ENCODE measurements at places on chromosomes 2 and 18.

DNA sequence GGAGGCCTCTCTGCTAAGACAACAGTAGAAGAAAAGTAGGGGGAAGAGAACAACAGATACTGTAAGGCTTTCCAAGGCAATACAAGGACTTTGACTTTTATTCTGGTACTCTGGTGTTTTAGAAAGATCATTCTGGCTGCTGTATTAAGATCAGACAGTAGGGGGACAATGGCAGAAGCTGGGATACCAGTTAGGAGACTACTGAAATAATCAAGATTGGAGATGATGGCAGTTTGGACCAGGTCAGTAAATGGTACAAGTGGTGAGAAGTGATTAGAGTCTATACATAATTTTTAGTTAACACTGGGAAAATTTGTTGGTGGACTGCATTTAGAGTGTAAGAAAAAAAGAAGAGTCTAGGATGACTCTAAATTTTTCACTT lies 139.7 kb downstream of the ROCK1 start:
- no peak for DNase-seq

- no peak for DNase-seq
Observed at GRCh38 chr2:55277310-55277709, 8.3 kb upstream of the MTIF2 start.

DNA sequence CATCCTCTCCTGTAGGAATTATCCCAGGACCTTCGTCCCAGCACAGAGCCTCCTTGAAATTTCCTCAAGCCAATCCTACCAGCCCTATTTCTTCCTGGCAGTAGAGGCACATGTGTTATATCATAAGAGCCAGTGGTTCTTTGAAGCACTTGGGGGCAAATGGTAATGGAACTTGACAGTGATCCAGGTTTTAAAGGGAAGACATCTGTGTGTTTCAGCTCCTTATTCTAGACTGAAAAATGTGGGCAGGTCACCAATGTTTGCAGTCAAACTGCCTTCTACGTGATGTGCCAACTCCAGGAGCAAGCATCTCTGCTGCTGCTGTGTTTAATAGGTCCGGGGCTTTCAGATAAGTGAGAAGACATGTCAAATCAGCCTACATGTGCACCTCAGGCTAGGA lies 157.1 kb downstream of the GALNT14 start:
- DNase-seq: no peak

DNA sequence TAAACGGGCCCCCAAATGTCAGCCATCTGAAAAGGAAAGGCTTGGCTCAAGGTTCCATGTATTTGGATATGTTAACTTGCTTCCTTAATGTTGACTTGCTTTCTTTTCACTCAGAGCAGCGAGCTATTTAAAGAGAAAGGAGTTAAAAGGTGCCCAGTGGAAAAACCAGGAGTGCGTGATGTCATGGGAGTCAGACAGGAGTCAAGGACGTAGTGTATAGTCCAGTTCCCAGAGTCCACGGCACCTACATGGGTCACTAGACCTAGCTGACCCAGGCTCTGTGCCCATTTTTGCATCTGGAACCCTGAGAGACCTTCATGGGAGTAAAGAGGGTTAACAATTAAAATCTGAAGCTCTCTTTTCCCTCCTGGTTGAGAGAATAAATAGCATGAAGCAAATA lies 19.8 kb downstream of the SLC3A1 start:
- no peak for DNase-seq

- no peak for DNase-seq
Observed at GRCh38 chr2:126766969-126767296, 111.0 kb downstream of the GYPC start.

- no peak for DNase-seq
Observed at GRCh38 chr18:70194227-70194890, 11.1 kb downstream of the RTTN start.

DNA sequence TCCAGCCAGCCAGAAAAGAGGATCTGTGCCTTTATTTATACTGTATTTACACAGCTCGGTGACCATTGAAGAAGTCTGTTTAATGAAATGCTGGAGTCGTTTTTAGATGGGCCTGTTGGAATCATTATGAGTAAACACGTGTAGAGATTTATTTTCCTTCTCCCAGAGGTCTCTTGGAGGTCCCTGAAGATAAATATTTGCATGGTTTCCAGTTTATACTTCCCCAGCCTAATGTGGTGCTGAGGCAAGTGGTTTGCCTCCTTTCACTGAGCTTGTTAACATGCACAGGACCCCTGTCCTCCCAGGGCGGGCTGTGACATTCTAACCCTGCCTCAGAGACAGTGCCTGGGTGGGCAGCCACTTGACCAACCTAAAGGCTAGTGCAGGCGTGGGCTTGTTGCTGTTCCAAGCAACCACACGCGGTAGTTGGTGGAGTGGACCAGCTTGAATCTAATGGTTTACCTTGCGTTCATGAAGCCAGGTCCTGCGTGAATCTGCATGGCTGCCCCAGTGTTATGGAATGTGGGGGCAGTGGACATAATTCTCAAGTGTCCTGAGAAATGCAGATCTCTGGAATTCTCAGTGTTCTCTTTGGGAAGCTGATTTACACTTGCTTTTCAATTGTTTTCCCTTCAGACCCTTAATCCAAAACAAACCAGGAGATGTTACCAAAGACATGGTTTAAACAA lies 130.2 kb upstream of the DLX2 start:
- DNase-seq: no peak

GRCh38 chr18:23231340-23232021 lies 96.2 kb downstream of the CABLES1 start:
- DNase-seq: peak; percentile 56

DNA sequence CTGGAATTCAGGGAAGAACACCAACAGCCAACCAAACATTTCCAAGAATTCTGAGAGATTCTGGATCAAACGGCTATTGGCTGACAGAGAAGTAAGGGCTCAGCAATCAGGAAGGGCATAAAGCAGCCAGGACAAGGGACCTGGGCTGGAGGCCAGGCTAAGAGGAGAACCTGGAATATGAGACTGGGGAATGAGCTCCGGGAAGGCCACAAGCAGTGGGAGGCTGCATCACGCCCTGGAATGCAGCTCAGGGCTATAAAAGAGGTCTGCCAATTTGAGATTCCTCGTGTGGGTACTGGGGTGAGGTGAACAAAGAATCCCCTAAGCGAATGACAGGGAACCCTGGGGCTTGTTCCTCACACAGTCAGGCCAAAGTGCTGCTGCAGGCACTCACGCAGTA lies 60.4 kb downstream of the ANO7 start:
- no peak for DNase-seq

GRCh38 chr2:219506802-219507526 lies 7.3 kb upstream of the ASIC4 start:
- DNase-seq: no peak

Measured in memory B cell (primary cell).